D341Med (cell line): ENCODE measurements at places on chromosomes 3 and 15.

DNA sequence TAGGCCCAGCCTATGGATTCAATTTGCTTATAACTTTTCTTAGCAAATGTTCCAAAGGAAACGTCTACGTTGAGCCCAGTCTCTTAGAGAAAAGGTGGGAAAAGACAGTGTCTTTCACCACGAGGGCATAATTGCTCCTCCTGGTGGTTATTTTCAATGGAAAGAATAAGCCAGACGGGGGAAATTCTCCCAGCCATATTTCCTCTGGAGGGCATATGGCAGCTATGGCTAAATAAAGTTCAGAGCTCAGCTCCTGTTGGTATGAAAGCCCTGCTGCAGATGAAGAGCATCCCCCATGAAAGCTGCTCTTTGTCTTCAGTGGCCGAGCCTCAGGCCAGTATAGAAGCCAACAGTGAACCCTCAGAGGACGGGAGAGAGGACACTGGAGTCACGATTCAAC lies 297.9 kb downstream of the RYR3 start:
- DNase-seq = no peak

GRCh38 chr3:113537155-113537554 lies 4.8 kb downstream of the SIDT1 start:
- no peak for DNase-seq

DNA sequence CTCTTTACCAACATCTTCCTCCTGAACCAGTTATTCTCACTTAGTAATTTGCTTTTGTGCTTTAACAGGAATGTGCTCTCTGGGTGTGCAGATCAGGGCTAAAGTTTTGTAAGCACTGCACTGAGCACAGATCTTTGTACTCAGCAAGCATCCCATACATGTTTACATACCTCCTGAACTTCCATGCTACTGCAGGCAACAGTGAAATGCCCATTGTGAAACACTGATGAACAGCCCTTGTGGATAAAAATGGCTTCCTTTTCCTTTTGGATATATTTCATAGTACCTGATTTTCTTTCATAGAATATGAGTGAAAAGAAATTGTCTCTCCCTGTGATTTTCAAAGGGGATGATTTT lies 855.9 kb downstream of the MCTP2 start:
- DNase-seq = no peak

- peak; percentile 62 for DNase-seq
Observed at GRCh38 chr15:79339588-79340314, 28.8 kb downstream of the TMED3 start.

DNA sequence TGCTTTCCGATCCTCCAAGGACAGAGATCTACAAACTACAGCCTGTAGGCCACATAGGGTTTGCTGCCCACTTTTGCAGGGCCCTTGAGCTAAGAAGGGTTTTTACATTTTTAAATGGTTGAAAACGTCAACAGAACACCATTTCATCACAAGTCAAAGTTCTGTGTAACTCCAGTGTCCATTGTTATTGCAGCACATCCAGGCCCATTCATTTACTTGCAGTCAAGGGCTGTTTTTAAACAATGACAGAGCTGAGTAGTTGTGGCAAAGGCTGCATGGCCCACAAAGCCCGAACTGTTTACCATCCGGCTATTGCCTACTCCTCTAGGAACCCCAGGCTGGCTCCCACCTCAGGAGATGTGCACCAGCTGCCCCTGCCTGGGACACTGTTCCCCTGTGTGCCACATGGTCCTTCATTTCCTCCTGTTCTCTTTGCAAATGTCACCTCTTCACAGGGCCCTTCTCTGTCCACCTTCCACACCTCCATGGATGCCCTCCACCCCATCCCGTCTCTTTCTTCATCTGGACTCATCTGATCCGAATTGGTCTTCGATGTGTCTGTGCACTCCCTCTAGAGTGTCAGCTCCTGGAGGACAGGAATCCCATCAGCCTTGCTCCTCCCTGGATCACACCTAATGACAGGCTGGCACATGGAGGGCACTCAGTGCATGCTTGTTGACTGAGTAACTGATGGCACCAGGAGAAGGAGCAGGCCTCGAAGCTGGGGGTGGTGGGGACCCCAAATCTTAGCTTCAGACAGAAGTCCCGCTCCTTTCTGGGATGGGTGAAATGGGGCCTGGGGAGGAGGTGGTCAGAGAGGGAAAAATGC lies 69.5 kb upstream of the IQSEC1 start:
- no peak for DNase-seq

DNA sequence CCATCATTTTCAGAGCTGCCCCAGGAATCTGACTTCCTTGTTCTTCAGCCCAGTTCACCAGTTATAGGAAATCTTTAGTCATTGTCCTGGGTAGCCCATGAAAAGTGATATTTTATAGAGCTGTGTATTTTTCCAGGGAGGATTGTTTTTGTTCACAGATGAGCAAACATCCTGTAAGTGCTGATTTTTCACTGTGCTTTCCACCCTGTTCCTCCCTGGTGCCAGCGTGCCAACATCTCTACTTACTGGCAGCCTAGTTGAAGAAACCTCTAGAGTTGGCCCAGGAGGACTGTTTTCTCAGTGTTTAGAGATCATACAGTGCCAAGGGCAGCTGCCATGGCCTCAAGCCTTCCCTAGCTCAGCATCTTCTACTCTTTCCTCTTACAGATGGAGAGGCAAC lies 41.3 kb downstream of the ST6GAL1 start:
- no peak for DNase-seq

DNA sequence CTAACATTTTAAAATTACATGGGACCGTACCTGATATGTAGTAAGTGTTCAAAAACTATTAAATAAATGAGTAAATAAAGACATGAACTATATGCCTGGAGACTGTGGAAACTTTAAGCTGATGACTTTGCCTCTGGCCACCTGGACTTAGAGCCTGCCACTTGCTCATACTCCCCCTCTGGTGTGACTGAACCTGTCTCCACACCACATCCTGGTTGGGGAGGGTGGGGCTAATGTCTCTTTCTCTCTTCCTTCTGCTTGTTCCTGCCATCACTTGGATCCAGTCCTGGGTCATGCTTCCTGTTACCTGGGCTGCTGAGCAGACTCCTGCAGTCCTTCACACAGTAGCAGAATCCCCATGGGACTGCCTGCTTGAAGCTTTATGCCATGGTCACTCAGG lies 8.2 kb upstream of the TMEM158 start:
- DNase-seq = no peak

GRCh38 chr3:135895106-135895733 lies 70.3 kb upstream of the PPP2R3A start:
- peak; percentile 73 for DNase-seq

- DNase-seq = peak; percentile 80
Observed at GRCh38 chr15:31435261-31435911, 108.8 kb downstream of the KLF13 start.

DNA sequence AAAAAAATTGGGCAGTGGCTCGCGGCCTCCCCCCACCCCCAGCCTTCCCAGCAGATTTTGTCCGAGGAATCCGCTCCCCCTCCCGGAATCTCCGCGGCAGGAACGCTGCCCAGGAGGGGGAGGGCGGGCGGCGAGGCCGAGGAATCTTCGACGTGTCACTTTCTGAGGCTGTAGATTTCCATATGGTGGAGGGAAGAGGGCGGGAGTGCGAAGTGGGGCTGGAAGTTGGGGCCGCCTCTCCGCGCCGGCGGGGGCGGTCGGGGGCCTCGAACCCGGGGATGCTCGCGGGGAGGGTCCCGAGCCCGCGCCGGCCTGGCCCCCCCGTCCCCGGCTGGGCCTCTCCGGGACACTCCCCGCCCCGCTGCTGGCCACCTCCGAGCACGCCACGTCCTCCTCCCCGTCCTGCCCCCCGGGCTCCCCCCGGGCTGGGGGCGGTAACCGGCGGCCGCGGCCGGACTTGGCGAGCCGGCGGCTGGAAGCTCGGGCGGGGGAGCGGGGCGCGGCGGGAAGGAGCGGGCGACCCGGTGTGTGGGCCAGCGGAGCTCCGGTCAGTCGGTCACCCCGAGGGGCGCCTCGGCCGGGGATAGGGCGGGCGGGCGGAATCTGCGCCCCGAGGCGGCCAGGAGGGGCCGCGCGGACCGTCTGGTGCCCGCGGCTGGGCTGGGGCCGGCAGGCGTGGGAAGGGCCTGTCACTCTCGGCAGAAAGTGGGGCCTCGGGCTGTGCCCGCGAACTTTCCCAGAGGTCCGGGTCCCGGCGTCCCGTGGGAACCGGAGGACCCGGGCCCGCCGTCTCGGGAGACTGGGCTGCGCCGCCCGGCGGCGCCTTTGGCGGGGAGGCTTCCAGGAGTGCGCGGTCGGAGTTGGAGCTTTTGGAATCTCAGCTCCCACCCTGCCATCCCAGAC lies 951 bp downstream of the FNDC3B start:
- DNase-seq = peak; percentile 80

DNA sequence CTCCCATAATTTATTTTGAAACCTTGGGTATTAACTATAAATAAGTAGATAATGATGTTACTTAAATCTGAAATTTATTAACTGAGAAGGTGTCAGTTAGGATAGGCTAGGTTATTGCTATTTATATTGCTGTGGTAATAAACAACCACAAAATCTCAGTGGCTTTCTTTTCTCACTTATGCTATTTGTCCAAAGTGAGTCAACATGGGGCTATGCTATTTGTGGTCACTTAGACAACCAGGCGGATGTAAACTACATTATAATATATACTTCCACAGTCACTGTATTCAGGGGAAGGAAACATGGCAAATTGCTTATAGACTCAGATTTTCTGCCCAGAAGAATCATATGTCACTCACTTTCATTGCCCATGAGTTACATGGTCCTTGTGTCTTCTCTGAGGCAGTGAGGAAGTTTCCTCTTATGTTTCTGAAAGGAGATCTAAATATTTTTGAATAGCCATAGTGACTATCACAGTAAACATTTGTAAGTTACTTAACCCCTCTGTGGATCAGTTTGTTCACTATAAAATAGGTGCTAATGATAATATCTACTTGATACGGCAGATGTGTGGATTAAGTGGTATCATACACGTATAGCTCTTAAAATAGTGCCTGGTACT lies 19.8 kb downstream of the HMG20A start:
- DNase-seq = no peak

GRCh38 chr3:72220946-72221345 lies 436.0 kb upstream of the PROK2 start:
- DNase-seq = no peak

- DNase-seq = peak; percentile 46
Observed at GRCh38 chr15:48584090-48584811, 61.3 kb downstream of the FBN1 start.

GRCh38 chr3:38702231-38702630 lies 52.7 kb upstream of the SCN5A start:
- no peak for DNase-seq

DNA sequence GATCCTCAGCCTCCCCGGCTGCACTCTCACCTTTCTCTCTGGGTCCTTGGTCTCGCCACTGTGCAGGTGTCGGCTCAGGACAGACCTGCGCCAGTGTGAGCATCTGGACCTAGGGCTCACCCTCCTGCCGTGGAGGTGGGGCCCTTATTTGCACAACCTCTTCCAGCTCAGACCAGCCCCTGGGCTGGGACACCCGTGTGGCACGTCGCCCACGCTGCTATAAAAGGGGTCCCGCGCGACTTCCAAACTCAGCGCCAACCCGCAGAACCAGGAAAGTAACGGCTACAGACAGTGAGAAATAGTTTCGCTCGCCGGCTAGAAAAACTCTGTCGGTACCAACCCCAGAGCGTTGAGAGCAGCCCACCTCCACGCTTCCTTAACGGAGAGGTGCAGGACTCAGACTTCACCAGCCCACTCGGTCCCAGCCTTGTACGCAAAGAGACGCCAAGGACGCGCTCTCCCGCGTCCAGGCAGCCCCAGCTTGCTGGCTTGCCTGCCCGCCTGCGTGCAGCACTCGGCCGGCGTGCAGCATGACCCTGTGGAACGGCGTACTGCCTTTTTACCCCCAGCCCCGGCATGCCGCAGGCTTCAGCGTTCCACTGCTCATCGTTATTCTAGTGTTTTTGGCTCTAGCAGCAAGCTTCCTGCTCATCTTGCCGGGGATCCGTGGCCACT lies at the start of the genes DUOX2 and DUOXA2:
Gene DUOX2, minus strand, starts transcription at position 97 of the 675 bp plus-strand sequence. CDS start 761 bp downstream, outside the sequence.
Gene DUOXA2, plus strand, starts transcription at position 251 of the 675 bp plus-strand sequence. Its CDS starts 280 bp downstream, at position 531.
- DNase-seq = no peak

DNA sequence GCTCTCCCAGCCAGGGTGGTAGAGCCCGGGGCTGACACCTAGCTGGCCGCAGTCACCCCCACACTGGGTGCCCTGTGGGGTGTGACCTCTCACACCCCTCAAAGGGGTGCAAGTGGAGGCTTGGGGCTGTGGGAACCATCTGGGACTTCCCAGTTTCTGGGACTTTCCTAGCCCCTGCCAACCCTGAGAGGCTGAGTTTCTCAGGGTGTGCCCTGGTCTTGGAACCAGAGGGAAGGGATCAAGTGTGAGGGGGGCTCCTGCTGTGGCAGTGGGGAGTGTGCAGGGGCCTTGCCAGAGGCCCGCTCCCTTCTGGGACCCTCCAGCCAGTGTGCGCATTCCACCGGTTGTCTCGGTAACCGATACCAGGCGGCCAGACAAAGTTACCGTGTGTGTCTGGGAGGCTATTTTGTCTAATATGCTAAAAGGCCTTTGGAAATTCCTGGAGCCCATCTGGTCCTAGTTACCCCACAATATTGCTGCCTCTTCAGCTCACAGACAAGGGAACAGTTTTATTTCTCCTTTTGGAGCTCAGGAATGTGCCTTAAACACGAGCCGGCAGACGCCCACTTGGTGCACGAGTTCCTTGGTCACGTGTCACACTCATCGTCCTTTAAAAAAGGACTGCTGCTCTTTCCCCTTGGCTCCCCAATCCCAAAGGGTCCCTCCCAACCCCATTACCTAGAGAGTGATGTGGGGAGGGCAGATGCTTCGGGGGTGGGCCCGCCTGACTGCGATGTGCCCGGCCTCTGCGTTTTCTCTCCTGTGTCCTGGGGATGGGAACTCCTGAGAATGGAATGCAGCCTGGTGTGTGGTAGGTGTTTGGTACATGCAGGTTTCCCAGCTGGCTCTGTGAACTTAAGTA lies 33.2 kb downstream of the HDAC11 start:
- no peak for DNase-seq

- no peak for DNase-seq
Observed at GRCh38 chr3:187830181-187830580, 84.9 kb upstream of the BCL6 start.

DNA sequence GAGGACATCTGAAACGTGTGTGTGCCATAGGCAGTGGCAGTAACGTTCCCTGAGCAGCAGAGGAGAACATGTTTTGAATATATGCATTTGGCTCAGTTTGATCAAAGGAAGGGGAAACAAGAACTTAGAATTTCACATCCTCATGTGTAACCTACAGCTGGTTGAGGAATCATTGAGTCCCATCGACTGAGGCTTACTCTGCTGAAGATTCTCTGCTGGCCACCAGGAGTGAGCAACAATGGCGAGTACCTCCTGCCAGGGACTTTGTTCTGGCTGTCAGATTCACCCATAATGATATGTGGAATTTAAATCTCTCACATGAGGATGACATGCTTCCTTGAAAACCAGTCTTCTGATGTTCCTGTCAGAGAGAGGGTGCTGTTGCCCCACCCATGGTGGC lies 21.3 kb downstream of the GORASP1 start:
- DNase-seq = no peak

DNA sequence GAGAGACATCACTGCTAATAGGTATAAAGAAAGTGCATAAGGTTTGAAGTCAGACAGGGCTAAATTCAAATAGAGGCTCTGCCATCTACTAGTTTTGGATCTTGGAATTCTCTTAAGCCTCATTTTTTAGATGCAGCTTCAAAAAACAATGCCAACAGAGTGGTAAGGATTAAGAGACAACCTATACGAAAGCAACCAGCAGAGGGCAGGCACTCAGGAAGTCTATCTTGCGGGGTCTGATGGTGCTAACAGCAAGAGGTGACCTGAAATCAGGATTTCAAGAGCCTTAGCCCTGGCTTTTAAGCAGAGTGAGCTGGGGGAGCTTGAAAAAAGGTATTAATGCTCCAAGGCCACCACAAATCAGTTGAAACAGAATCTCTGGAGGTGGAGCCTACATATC lies 40.7 kb downstream of the LDHAL6B start:
- DNase-seq = peak; percentile 55
